ENCODE measurements at places on chromosomes 11 and 22.

GRCh38 chr11:34997952-34998528, 81.6 kb downstream of the PDHX start:
- DNase-seq = no peak

- DNase-seq = no peak
These were observed 13.8 kb upstream of the CASP12 start for GRCh38 chr11:104912102-104912501.

DNA sequence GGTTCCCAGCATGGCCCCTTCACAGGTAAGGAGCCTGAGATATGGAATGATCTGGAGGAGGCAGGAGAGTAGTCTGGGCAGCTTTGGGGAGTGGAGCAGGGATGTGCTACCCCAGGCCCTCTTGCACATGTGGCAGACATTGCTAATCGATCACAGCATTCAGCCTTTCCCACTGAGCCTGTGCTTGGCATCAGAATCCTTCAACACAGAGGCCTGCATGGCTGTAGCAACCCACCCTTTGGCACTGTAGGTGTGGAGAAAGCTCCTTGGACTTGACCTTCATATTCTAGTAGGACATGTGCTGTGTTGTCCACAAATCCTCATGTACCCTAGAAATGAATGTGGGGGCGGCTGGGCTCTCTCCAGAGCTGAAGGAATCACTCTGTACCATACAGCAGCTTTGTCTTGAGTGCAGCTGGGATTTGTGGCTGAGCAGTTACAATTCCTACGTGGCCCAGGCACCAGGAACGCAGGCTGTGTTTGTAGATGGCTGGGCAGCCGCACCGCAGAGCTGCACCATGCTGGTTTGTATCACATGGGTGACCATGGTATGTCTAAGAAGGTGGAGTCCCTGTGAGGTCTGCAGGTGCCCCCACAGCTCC, 21.8 kb upstream of the PPP6R3 start:
- DNase-seq = no peak

DNA sequence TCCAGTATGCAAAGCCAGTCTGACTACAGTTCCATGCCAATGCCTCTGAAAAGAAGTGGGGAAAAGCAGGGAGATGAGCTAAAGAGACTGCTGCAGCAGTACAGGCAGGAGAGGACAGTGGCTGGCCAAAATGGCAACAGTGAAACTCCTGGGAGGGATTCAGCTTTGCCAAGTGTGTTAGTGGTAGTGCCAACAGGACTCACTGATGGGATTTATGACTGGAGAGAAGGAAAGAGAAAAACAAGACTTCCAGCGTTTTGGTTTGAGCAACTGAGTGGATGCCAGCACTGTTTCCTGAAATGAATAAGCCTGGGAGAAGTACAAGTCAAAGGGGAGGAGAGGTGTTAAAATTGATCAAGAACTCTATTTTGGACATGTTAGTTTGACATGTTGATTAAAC, 80.9 kb downstream of the PLEKHA7 start:
- DNase-seq = no peak

DNA sequence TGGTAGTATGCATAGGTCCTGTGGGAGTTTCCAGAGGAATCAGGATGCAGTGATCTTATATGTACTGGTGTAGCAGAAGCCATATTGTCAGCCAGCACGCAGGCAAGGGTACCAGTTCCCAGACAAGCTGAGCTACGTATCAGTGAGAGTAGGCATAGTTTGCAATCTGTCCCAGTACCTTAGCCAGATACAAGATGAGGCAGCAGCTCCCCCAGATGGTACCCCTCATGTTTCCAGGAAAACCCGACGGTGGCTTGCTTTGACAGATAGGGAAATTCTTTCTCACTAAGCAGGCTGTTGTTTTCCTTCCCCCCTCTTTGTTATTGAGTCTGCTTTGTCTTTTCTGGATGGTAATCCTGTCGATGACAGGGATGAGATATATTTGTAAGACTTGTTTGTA, 109.7 kb upstream of the RRM1 start:
- DNase-seq = no peak

DNA sequence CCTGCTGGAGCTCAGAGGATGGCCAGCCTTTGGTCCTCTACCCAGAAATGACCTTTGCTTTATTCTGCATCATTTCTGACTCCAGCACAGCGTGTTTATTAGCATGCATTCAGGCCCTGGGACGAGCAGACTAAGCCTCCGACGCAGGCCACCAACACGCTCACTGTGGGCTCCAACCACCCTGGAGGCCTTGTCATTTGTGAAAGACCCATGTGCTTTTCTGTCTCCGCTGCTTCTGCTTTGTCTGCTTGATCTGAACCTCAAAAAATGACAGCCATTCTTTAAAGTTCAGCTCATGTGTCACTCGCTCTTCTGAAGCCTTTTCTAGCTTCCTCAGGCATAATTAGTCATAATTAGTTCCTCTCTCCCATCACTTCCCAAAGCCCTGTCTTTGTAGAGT, 109.1 kb upstream of the TIMP3 start:
- DNase-seq = no peak

DNA sequence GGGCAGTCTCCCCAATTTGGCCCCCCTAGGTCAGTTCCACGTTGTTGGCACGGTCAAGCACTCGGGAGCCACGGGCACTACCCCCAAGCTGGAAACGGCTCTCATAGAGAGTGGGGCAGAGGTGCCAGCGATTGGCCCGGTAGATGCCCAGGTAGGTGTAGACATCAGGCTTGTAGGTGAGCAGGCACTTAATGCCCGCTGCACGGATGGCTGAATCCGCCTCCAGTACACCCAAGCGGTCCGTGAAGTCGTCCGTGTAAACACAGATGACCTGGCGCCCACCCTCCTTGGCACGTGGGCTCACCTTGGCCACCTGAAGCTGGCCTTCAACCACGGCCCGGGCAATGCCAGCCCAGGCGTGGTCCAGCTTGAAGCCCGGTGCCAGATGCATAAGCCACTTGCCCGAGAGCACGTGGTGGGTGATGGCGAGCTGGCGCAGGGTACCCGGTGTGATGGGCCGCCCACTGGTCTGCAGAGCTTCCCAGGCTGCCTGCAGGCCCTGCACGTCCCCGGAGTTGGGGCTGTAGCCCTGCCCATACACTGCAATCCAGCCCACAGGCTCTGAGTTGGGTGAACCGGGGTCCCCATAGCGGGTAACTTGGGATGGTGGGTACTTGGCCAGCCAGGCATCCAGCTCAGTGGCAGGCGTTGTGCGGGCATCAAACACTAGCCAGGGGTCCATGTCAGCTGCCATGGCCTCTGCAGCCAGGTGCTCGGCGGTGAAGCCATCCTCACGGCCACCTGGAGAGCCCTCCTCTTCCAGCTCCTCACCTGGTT, 1.2 kb downstream of the C11orf68 start:
- DNase-seq = no peak

- no peak for DNase-seq
These were observed 56.1 kb downstream of the PTPRJ start for GRCh38 chr11:48036466-48036865.

- DNase-seq = no peak
These were observed 21.4 kb upstream of the FGF3 start for GRCh38 chr11:69840371-69841169.
